NCI-H1694 treated with DMSO at 0.1 percent for 48 hours (cell line): ENCODE measurements at places on chromosomes 2 and 18.

GRCh38 chr2:217756375-217757107 is 246.3 kb downstream of the TNS1 start:
- peak; percentile 20 for DNase-seq

DNA sequence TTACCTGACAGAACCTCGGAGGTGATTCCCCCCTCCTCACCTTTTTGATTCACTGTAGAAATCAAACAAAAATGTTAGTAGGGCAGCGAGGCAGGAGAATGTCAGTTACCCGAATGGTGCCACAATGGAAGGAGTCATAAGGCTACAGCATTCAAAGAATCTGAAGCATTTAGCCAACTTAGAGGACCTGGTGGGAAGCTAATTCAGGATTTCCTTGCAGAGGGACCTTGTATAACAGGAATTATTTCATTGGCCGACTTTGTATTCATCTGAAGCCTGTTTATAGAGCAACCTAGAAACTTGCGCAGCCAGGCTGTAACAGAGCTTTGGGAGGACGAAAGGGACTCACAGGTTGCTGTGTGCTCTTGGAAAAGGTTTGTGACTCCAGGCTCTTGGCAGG is 129.1 kb upstream of the MMADHC start:
- no peak for DNase-seq

DNA sequence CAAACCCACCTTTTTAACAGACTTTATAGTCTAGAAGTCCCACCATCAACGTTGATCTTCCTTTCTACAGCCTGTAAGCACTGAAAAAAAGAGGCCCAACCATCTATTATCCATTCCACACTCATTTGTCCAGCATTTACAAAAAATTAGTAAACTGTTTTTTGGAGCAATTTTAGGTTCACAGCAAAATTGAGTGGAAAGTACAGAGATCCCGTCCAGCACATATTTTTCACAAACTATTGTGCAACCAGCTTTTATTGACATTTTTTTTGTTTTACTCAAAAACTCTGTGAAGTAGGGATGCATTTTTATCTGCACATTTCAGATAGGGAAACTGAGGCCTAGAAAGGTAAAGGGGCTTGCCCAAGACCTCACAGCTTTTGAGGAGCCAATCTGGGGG is 68.6 kb downstream of the TNP1 start:
- DNase-seq = no peak

- DNase-seq = no peak
Measured at GRCh38 chr18:76495435-76496193, 572 bp upstream of the ZNF516 start.

DNA sequence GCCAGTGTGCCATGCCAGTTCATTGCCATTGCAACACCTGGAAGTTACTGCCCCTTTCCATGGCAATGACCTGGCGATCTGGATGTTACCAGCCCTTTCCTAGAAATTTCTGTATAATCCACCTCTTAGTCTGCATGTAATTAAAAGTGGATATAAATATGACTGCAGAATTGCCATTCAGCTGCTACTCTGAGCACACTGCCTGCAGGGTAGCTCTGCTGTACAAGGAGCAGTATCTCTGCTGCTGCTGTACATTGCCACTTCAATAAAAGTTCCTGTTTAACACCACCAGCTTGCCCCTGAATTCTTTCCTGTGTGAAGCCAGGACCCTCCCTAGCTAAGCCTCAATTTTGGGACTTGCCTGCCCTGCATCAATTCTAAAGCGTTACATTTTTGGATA is 17.4 kb upstream of the GULP1 start:
- no peak for DNase-seq

DNA sequence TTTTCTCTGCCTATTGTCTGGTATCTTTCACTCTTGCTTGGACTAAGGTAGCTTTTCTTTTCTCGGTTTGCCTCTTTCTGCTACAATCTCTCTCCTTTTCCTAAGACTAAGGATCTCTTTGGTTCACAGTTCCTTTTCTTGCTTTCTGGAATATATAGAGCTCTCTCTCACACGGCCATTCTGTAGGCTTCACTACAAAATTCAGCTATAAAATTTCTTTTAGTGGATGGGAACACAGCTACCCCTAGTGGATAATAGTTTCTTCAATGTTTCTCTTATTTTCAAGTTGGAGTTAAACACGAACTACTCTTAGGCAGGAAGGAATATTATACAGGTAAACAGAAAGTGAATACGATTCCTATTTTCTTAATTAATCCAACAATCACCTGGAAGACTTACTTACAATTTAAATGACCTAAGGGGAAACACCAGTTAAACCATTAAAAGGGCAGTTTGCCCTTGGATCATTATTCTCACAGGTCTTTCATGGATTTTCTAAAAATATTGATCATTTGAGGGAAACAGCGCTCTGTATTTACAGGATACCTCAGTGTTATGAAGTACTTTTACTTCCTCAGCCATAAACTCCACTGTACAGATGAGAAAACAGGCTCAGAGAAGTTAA is 140.5 kb downstream of the LRP2 start:
- DNase-seq = peak; percentile 45

GRCh38 chr2:95295376-95295775 is 1.8 kb upstream of the KCNIP3 start:
- DNase-seq = no peak

DNA sequence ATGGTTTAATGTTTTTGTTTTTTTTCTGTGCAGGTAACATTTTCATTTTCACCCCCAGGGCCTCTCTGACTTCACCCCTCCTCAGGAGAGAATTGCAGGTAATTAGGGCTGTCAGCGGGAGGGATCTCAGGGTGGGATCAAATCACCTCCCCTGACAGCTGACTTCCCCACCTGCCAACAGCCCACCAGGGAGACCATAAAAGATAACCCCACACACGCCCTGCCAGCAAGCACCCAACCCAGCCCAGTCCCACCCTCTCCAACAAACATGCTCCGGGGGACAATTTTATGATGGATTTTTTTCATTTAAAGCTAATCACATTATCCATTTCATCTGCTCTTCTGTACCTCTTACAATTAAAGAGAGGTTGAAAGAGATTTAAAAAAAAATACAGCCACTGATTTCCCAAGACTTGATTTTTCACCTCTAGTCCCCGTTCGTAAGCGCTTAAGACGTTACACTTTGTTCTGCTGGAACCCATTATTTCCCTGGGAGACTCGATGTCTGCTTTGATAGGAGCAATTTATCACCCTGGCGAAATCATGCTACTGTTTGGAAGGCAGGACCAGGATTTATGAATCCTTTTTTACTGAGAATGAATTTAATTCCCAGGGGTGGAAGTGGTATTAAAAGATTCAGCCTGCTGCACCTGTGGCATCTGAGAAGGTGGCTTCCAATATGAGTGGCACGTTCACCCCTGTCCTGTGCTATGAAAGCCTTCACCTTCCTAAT is 232.9 kb upstream of the ID2 start:
- DNase-seq = no peak

DNA sequence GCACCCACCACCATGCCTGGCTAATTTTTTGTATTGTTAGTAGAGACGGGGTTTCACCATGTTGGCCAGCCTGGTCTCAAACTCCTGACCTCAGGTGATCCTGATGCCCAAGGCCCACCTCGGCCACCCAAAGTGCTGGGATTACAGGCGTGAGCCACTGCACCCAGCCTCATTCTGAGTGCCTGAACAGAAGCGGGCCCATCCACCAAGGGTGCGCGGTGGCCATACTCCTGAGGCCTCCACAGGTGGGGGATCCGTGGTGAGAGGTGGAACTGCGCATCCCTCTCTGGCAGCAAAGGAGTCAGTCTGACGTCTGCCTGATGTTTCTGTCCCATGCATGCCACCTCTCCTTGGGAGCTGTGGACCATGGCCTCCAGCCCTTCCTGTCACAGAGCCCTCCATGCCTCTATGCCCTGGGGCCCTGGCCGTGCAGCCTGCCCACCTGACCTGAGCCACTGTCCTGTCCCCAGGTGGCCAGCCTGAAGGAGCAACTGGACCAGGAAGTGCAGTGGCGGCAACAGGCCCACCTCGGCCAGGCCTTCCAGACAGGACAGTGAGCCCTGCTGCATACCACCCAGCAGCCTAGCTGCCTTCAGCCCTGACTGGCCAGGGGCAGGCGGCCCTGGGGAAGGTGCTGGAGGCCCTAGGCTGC is 7.6 kb upstream of the SNED1 start:
- DNase-seq = no peak

GRCh38 chr2:126657148-126657635 is 1.2 kb downstream of the GYPC start:
- DNase-seq = no peak

DNA sequence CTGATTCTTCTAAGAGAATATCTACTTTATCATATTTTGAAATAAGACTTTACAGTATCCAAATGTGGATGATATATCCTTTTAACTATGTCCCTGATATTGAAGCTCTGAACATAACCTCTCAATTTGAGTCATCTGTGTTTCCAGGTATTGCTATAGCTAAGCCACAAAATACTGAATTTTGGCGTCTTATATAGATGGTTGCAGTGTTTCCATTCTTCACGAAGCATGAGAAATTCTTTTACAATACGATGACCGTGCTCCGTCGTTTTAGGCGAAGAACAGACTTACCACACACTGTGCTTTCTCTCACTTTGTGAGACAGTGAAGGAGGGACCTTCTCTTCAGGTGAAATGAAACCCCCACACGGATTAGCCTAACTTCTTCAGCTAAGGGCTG is 45.3 kb downstream of the LRRFIP1 start:
- DNase-seq = no peak

- no peak for DNase-seq
Measured at GRCh38 chr18:69874058-69874457, 73.6 kb downstream of the CD226 start.

GRCh38 chr2:11682590-11682915 is 12.6 kb upstream of the NTSR2 start:
- no peak for DNase-seq

DNA sequence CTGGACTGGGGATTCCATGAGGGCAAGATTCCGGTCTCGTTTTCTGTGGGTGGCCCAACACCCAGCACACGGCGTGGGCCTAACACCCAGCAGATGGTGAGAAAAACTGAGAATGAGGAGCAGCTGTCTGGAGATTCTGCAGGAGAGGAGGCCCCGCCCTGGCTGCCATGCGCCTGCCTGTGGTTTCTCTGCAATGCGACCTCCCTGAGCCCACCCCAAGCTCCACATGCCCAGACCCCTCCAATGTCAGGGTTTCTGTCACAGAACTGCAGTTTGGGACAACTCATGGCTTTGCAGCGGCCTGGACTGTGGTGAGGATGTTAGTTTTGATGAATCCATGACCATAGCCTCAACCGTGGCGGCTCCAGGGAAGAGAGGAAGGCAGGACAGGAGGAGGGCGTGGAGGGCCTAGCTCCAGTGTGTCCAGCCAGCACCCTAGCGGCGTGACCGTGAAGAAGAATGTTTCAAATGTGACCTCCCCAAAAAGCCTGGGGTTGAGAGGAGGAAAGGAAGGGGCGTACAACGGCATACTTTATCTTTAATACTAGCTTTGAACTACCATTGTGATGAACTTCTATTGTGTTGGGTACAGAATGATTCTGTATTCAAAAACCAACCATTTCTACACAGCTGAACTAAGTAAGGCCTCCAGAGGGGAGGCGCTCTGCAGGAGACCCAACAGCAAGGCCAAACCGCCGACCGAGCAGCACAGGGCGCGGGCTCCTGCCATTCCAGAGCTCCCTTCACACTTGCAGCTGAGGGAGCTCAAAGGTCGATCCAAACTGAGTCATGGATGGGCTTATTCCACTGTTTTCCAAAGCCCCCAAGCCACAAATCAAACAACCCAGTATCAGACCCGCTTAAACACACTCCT is 3.4 kb downstream of the PXDN start:
- DNase-seq = no peak

DNA sequence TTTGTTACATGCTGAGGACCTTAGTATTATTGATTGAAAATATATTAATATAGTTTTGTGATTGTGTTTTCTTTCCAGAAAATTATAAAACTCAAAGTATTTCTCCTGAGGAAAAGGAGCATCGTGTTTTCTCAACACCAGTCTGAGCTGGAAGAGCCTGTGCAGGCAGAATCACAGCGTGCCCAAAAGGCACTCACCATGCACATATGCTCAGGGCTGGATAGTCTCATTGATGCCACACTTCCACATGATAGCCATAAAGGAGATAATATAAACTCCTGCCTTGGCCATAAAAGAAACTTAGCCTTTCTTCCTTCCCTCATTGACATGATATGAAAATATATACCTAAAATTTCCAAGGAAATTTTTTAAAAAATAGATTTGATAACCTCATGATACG is 4.0 kb downstream of the PDE1A start:
- DNase-seq = no peak

GRCh38 chr18:10660179-10660884 is 134.5 kb downstream of the NAPG start:
- DNase-seq = no peak

DNA sequence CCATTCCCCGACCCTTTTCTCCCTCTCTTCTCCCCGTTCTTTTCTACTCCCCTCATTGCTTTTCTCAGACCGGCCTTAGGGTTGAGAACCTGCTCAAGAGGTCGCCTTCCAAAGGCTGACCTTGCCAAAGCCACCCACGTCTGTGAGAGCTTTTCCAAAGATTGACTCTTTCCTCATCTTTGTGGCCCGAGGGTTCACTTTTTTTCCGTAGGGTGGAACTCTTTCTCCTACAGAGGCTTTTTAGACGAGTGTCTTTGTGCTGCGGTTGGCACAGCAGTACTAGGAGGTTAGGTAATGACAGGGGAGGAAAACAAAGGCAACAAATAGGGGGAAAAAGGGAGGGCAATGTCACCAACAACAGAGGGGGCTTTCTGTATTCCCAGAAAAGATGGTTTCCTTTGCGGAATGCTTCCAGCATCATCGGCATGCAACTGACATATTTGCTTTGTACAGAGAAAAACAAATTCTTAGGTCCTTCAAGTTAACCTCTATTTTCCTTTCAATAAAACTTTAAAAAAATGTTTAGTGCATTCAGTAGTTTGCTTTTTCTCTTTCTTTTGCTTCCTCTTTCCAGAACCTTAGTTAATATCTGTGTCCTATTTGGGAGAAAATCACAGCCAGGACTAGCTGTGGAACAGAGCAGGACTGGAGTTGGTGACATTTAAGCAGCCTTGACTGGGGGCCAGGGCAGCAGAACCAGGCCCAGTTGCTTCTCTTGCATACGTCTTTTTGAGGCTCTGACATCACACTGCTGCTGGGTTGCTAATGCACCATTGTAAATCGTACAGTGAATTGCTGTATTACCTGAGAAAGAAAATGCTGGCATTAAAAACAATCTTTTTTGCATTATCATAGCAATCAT is 188.1 kb upstream of the FANCL start:
- DNase-seq = peak; percentile 23

DNA sequence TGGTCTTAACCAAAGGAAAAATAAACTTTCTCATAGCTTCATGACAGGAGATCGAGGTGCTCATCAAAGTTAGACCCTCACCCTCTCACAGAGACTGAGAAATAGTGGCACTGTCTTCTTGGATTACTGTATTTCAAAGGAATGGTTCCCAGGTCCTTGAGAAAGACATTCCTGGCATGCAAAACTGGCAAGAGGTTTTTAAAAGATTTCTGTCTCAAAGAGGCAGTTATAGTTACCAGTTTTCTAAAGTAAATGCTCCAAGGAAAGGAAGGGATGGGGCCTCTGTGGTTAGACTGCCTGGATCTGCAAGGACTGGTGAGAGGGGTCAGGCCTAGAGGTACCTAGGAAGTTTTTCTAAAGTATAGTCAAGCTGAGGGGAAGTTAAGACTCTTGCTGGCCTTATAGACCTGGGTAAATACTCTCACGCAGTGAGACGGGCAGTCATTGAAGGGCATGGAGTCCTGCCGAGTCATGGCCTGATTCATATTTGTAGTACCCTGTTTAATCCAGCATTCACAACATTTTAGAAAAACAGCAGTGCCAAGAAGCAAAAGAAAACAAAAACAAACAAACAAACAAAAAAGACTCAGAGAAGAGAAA is 226.1 kb downstream of the DOK6 start:
- no peak for DNase-seq

GRCh38 chr2:101818531-101819451 is 121.3 kb downstream of the MAP4K4 start:
- no peak for DNase-seq
